Tongue (tissue), 3 donors: ENCODE measurements at places on chromosomes 6 and 20. TPM values are rescaled to one million over a fixed set of nuclear protein-coding genes. Genes with fewer than 3 reads are reported as not detected.

DNA sequence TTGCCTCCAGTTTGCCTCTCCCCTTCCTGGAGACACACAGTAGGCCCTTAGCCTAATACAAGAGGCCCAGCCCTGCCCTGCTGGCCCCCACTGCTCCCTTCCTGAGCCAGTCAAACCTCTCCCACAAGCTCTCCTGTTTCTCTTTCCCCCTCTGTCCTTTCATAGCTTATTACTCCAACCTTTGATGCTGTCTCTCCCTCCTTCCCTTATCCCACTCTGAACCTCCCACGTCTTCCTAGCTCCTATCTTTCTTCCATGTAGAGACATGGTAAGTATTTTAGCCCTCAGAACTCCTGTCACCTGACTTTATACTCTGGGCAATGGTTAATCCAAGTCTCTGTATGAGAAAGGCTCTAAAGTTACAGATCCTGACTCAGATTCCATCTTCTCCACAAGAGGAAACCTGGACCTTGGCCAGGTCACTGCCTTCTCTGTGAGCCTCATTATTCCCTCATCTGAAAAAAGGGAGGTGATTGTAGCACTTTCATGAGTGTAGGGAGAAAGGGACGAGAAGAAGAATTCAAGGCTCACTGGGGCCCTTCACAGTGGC is 6.7 kb downstream of the TGIF2 start:
- DNase-seq = no peak

- DNase-seq = no peak
These were observed 296.3 kb downstream of the LRFN2 start for GRCh38 chr6:40290816-40291215.

GRCh38 chr6:125950293-125950692 is 6.3 kb upstream of the HINT3 start:
- DNase-seq = no peak

DNA sequence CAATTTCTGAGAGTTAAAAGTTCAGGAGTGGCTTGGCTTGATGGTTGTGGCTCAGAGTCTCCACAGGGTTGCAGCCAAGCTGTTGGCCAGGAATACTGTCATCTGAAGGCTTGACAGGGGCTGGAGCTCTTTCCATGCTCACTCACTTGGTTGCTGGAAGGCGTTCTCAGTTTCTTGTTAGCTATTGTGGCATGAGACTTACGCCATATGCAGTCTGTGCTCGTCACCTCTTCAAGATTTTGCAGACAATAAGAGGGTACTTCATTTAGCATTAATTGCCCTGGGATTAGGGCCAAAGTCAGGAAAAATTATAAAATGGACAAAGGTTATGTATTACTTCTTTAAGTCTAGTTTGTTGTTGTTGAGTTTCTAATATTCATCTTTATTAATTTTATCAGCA is 380.6 kb upstream of the MAP3K7 start:
- DNase-seq = no peak

DNA sequence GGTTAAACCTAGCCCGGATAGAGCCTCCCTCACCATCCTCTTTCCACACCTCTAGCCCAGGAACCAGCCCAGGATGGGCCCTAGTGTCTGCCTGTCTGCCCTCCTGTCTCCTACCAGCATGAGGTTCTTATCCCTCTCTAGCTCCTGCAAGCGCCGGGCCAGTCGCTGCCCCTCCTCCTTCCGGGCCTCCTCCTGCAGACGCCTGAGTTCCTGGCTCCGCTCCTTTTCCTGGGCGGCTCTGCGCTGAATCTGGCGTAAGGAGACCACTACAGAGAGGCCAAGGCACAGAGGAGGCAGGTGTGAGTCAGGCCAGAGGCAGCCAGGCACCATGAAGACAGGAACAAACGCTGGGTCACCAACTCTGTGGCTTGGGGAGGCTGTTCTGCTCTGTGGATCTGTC is 4.3 kb upstream of the PSORS1C2 start:
- peak; percentile 58 for DNase-seq

SMOC2 gene
- 33.5 TPM for total RNA-seq

GRCh38 chr6:125037827-125038226 is 75.6 kb downstream of the RNF217 start:
- DNase-seq = no peak

UBD gene
- not detected for total RNA-seq

DNA sequence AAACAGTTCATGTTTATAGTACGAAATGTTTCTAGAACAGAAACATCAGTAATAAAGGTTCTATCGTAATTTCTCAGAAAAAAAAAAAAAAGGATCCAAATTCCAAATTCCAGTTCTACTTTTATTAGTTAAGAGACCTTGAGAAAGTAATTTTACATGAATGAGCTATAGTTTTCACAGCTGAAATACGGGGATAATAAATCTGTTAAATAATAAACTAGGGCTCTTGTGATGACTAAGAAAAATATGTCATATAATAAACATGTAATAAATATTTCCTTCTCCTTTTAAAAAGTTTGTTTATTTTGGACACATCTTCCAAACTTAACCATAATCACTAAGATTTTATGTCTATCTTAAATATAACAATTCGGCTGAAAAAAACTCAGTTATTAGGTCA is 17.8 kb downstream of the RARS2 start:
- no peak for DNase-seq

GRCh38 chr6:120938876-120939472 is 395.3 kb downstream of the TBC1D32 start:
- DNase-seq = no peak

DNA sequence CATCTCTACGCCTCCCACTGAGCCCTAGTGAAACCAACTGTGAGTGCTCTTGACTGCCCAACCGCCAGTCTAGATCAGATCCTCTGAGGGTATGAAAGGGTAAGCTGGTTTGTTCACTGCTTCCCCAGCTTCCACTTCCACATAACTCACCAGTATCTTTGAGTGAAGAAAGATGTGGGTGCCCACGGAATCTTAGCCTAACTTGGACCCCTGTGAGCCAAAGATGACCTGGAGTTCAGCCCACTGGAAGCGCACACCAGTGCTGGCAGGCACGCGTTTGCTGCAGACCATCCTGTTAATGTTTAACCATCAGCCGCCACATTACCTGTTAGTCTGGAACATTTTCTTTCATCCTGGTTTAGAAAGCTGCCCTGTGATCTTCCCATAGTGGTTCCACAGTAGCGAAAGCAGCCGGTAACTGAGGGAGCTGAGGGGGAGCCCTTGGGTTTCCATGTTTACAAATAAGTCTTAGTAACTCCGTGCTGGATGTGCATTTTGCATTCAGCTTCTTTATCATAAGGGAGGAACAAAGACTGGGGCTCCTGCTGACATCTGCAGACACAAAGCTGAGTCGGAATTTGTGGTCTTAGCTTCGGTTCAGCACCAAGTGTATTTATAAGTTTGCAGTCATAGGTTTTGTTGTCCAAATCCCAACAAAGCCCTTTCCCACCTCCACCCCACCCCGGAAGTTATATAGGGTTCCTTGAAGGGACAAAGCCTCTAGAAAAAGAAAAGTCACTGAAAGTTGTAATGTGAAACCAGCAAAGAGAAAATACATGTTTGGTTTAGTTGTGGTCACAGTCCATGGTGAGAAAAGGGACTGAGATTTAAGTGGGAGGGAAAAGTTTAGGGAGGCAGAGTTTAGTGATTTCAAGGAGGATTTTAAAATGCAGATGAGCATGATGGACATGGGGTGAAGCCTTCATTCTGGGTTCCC is 71.0 kb downstream of the SSR1 start:
- no peak for DNase-seq

PRDM1 gene
- total RNA-seq = 15.5 TPM

TFAP2A gene
- 6.7 TPM for total RNA-seq

DNA sequence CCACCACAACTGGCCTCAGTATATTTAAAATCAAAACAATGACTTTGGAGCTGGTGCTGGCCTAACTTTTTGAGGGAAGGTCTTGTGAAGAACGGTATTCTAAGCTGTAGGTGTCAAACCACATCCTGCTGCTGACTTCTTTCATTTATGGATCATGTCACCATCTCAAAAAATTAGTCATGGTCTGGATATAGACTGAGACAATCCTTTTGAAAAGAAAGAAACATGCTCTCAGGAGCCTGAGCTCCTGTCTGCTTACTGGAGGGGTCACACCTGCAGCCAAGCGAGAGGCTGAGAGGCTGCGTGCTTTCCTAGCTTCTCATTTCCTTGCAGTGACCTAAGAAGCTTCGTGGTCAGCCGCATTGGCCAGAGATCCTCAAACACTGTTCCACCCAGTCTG is 55.2 kb downstream of the TIAM2 start:
- no peak for DNase-seq

DNA sequence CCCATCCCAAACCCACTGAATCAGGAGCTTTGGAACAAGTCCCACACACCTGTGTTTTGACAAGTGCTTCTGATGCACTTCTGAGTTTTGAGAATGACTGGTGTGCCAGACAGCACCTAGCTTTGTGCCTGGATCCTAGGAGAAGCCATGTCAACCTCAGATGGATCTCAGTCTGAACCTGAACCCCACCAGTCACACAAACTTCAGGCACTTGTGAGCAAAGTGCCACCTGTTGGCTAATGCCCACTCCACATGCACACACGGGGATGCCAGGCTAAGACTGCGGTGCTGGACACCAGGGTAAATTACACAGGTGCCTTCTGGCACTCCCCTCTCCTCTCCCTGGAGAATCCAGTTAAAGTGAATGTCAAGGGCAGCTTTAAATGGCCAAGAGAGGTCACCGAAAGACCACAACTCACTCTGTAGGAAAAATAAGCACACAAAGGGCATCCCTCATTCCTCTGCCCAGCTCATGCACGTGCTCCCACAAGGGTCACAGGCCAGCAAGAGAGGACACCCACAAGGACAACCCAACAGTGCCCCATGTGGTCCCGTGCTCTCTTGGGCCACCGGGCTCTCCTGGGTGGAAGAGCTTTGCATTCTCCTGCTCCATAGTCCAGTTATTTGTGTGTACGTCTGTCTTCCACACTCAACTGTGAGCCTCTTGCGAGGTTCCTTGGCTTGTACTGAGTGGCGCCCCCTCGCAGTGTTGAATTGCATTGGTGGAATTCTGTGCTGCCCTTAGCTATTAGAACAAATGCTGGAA is 45.6 kb downstream of the TAF8 start:
- no peak for DNase-seq
